ENCODE measurements at places on chromosomes 4 and X.
A peak's percentile ranks its signal among the peaks of the same experiment; 100 is the strongest.

DNA sequence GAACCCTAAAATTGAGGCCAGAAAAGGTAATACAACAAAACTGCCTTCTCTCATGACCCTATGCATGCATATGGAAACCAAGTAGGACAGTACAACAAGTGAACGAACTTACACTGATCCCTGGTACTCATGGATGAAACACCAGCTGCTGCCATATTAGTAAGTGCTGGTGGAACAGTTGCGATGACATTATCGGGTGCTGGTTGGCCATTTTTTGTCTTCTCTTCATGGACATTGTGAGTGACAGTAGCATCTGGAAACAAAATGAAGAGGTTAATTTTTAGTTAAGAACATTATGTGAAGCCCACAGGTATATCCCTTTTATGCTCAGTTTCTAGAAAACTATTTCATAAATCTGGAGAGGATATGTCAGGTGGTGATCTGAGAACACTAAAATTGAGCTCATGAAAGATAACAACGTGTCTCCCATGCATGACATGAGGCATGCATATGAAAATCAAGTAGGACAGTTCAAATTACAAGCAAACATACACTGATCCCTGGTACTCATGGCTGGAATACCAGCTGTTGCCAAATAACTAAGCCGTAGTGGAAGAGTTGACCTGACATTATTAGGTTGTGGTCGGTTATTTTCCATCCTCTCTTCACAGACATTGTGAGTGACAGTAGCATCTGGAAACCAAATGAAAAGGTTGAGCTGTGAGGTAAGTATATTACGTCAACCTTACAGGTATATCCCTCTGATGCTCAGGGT lies 74.2 kb upstream of the CT45A1 start:
- no peak for DNase-seq

DNA sequence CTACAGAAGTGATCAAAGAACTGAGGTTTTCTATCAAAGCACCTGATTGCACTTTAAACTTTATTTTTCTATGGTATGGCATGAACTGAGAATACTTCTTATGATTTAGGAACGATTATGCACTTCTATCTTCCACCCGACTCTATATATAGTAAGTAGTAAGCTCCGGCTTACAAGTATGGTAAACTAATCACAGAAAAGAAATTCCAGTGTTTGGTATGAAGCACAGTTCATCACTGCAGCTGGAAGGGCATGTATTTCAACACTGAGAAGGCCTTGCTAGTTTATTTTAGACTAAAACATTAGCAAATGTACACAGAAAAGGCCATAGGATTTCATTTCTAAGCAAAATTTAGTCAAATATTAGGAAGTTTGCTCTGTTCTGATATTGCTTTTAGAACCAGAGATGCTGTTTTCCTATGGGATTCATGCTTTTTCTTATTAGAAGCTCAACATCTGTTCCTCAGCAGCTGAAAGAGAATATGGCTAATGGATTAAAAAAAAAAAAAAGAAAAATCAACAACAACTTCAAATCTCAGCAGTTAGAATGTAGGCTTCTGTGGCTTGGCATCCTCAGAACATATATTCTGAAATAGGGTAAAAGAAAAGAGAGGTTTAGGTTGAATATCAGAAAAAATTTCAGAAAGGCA lies 273.5 kb downstream of the C4orf33 start:
- DNase-seq: no peak

DNA sequence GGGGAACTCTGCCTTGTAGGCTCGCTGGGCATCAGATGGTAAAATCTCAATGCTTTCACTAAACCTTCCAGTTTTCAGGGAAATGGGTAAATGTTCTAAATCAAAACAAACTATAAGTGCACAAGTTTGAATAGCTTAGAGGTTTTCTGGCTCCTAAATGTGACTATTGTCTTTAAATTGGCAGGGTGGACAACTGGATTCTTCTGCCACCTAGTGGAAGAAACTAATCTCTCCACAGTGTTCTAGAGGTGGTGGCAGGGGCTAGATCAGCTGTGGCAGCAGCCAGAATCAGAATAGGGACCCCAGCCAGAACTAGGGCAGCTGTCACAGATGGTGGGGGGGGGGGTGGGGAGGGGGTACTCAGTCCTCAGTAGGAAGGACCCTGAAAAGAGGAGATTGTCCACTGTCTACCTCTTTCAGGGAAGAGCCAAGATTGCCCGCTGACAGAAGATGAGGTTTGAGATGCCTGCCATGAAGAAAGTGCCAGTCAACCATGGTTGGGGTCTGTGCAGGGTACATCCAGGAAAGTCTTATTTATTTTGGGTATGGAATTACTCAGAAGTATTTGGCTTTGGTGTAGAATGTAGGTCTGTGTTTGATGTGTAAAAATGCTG lies 201.4 kb downstream of the CCNG2 start:
- no peak for DNase-seq

DNA sequence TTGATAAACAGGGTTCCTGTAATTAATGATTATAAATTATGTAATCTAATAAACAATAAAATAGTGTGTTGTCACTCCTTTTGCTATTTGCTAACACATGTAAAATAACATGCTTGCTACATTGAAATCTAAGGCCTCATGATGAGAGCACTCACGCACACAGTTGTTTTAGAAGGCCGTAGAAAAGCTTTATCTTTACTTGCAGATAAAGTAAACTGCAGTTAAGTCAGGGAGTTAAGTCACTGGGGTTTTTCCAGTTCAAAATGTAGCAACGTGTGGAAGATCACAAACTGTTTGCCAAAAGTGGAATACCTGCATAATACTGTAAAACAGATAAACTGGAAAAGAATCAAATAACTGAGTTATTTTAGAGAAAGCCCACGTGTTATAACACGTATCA lies 187.3 kb upstream of the PACRGL start:
- DNase-seq: no peak

- DNase-seq: no peak
These were observed 55.1 kb downstream of the PPP3CA start for GRCh38 chr4:101292214-101292613.

- DNase-seq: no peak
These were observed 119.3 kb upstream of the AP1S2 start for GRCh38 chrX:15973946-15974345.

- DNase-seq: no peak
These were observed 39.3 kb downstream of the HMX1 start for GRCh38 chr4:8832113-8832915.

DNA sequence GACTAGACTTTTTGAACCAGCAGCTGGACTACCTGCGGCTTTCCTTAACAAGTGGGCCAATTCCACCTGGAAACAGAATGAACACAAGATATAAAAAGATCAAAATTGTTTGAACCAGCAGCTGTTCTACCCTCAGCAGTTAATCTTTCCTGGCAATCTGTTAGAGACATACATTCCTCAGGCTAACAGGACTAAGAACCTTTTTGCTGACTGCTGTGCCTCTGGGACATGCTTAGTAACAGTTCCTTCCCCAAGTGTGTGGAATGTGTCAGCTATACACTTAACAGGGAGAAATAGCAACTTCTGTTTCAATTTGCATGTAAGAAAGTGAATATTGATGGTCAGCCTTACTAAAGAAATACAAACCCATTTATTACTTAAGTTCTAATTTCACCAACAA lies 554.4 kb downstream of the ARAP2 start:
- DNase-seq: no peak

DNA sequence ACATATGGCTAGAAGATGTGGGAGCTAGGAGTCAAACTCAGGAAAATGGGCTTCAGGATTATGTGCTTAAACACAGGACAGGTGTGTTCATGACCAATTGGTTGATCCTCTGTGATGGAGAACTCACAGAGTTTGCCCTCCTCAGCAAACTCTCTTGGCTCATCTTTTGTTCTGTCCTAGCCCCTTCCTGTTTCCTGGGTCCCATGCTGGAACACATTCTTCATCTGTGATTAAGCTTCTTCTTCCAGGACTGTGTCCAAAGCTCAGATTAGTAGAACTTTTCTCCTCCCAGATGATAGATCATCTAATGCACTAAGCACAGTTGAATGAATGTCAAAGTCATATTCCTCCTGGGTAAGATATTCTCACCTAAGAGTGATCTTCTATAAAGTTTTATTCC lies 38.8 kb upstream of the TCEANC start:
- no peak for DNase-seq

DNA sequence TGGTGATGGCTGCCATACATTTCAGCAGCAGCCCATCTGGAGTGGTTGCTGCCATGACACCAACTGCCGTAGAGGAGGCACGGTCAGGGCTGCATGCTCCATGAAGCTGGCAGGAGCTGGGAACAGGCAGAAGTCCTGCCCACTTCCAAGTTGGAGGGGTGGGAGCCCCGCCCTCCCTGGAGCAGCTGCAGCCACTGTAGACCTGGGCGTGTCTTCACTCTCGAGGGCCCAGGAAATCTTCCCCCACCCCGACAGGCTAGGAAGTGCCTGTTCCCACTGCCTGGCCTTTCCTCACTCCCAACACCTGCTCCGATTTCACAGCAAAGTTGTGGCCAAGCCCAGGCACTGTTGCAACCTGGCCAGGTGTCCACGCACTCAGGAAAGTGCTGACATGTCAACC lies 42.3 kb downstream of the NALF2 start:
- DNase-seq: no peak

- no peak for DNase-seq
These were observed 2.8 kb downstream of the FGFBP1 start for GRCh38 chr4:15935504-15936402.

GRCh38 chrX:11272290-11272689 lies 20.9 kb upstream of the AMELX start:
- DNase-seq: no peak

- DNase-seq: peak; percentile 62
These were observed 17.7 kb downstream of the ACSL1 start for GRCh38 chr4:184807797-184808712.

DNA sequence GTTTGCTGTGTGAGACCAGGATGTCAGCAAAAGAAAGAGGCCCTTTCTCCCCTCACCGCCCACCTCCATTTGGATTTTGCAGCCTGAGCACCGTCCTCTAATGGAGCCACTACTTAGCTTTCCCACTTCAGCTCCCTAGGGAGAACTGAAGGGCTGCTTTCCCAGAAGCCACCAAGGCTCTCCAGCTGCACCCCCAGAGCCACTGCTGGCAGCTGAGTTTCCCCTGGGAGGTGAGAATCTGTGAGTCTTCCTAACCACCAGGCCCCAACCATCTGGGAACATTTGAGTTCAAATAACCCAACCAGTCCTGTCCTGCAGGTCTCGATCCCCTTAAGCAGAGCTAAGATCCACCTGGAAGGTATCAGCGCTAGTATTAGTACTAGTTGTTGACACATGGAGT lies 173.1 kb upstream of the USP9X start:
- DNase-seq: no peak

- no peak for DNase-seq
These were observed 19.3 kb upstream of the MSMO1 start for GRCh38 chr4:165308166-165308565.

DNA sequence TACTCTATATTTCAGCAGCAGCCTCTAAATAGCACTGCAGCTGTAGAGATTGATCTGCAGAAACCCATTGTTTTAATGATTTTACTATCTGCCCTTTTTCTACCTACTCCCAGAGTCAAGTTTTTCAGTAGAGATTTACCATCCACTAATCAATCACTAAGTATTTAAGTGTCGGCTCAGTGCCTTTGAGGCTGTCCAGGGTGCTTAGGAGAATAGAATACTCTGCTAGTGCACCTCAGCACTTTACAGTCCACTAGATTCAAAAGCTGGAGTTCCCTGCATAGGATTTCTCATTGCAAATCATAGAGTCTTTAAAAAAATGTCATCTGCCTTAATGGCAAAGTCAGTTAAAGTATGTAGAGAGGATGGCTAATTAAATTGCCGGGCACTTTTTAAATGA lies 29.6 kb upstream of the ANAPC4 start:
- no peak for DNase-seq

- no peak for DNase-seq
These were observed 398.5 kb downstream of the GPM6A start for GRCh38 chr4:175413561-175413960.

- no peak for DNase-seq
These were observed 80.4 kb downstream of the WFS1 start for GRCh38 chr4:6349896-6350603.

All from nucleus accumbens (tissue), 56 donors.